ENCODE measurements at places on chromosomes 7 and 10.

DNA sequence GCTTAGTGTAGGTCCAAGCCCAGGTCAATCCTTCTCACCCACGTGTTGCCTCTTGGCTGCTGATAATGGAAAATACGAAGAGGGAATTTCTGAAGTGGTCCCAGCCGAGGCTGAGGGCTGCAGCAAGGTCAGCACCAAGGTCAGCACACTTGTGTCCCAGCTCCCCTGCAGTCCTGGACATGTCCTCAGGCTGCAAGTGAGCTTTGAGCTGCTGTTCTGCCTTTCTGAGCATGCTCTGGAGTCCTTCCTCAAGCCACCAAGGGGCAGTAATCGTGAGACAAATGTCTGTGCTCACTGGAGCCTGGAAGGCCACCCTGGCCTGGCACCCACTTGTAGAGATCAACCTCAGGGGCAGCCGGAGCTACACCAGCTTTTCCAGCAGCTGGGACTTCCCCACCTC is 28.3 kb downstream of the DRGX start:
- no peak for DNase-seq

DNA sequence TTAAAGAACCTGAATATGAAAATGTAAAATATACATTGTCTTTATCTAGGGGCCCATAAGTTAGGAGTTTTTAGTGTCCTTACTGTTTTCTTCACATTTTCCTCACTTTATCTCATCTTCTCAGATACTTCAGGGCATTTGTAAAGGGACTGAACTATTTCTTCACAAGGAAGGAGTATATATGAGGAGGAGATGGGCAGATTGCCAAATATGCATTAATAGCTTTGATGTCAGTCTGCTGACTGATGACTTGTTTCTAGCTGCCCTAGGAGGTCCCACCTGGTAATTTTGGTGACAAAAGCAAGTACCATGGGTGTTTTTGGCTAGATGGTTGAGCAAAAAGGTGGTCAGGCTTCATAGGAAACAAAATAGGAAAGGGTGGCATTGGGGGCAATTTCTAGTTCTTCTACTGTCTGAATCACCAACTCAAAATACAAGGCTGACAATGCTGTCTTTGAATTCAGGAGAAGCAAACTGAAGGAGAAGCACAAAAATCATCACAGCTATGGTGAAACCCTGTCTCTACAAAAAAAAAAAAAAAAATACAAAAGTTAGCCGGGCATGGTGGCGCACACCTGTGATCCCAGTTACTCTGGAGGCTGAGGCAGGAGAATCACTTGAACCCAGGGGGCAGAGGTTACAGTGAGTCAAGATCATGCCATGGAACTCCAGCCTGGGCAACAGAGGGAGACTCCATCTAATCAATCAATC is 10.4 kb upstream of the STRIP2 start:
- no peak for DNase-seq

GRCh38 chr7:40058636-40059035 is 75.8 kb downstream of the MPLKIP start:
- DNase-seq, result no peak

GRCh38 chr7:77391230-77391629 is 24.9 kb downstream of the GSAP start:
- DNase-seq, result no peak

DNA sequence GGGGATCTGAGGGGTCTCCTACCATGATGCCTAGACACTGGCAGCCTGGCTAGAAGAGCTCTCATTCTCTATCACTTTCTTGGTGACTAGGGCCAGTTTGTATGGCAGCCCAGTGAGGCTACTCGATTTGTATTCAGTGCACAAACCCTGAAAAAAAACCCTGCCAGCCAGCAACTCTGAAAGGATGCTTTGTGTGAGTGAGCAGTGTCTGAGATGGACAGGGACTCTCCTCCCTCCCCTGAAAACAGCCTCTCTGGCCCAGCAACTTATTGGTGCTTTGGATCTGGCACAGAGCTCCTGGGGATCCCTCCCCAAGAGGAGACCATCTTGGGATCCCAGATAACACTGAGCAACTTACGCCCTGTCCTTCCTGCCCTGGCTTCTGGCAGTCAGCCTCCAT is 10.8 kb upstream of the LRRC4 start:
- no peak for DNase-seq

DNA sequence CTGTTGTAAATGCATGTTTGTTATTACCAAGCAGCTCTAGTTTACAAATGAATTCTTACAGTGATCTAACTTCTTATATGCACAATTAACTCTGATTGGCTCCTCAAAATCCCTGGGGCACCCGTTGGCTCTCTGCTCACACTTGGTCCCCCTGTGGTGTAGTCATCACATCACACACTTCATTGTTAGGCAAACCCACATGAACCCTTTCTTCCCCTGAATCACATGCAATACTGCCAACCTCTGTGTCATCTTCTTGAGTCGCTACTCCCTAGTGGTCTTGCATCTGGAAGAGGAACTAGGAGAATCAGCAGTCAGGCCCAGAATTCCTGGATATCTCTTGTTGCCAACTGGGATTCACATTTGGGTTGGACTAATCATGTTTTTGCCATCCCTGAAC is 73.1 kb downstream of the CD36 start:
- no peak for DNase-seq

GRCh38 chr10:48694371-48695030 is 9.8 kb downstream of the WDFY4 start:
- no peak for DNase-seq

DNA sequence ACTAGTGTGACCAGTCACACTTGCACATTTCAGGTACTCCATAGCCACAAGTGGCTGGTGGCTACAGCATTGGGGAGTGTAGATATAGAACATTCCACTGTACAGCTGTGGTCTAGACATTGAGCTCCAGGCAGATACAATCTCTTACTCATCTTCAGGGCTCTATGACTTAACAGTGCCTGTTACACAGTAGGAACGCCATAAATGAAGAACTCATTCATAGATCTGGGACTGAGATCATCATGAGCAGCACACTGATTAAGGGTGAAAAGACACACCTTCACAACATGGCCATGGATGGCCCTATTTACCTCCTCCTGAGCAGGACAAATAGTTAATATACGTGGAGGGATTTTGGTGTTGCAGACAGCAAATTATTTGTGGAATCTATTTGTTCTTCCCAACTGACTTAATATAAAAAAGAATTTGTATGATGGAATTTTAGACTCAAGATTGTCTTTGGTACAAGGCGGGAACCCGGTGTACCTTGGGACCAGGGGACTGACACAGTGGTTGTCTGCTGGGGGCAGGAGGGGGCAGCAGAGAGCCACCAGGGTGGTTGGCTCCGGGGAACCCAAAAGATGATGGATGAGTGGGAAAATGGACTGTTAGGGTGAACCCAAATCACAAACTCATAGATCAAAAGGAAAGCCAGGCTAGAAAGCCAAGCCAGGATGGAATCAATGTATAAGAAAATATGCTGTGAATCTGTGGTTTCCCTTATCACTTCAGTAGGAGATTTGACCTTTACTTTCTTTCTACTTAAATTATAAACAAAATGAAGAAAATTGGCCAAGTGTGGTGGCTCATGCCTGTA is 24.3 kb upstream of the CPA2 start:
- peak; percentile 63 for DNase-seq

GRCh38 chr7:142717453-142717852 is 31.8 kb upstream of the PRSS1 start:
- DNase-seq, result peak; percentile 0

DNA sequence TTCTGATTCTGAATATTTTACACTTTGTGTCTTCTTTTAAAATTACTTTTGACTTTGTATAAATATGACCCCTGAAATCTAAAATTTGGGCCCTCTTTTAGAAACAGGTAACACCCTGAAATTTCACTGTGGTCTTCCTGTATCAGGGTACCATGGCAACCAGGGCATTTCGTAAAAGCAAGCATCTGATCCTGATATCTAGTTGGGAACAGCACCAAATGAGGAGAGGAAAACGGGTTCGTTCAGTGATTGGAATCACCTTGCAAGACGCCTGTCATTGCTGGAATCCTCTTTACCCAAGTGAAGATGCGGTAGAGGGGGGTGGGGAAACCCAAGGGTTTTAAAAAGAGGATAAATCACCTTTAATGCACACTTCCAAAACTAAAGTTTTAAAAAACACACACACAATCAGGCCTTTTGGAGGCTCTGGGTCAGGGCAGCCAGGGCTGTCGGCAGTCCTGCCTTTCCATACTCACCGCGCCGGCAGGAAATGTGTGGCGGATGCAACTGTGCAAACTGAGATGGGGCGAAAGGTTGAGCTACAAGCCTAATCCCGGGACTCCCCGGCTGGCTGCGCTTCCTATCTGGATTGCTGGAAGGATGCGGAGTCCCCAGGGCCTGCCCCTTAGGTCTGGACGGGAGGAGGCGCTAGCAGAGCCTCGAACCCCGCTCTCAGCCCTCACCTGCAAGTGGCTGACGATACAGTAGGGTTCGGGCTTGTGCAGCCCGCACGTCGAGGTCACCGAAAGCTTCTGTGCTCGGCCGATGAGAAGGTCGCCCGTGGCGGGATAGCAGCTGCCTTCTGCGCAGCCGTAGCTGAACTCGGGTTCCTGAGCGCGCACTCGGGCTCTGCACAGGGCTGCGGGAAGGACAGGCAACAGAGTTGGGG is 1.8 kb downstream of the LAMB1 start:
- DNase-seq, result no peak

DNA sequence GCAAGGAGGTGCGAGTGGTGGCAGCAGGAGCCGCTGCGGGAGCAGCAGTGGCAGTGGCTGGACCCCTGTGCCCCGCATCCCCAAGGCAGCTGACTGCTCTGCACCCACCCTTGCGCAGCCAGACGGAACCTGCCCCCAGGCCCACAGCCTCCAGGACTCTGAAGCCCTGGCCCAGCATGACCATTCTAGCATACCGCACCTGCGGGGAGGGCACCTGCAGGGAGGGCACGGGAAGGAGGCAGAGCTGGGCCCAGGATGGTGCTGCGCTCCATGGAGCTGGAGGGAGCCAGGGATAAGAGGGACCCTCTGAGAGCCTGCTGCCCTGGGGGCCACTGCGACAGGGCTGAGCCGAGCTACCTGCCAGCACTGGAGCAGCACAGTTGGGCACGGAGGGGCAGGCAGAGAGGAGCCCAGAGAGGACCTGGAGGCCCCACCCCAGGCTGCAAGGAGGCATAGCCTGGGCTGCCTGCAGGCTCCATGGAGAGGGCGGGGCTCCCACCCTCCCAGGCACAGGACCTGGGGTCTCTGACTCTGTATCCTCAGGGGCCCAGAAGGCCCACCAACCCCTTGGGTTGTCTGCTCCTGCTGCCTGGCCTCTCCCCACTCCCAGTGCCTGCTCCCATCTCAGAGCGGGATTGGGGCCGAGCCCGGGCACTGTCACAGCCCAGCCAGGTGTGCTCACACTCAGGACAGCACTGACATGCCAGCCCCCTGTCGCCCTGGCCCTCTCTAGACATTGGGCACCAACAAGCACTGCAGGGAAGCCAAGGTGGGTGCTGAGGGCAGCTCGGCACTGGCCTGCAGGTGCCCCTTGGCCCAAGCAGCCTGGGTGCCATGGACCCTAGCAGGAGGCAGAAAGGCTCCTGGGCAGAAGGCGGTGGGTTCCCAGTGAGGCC is 87.6 kb downstream of the HTR7 start:
- no peak for DNase-seq

GRCh38 chr10:105026566-105026965 is 385.5 kb downstream of the SORCS3 start:
- no peak for DNase-seq

DNA sequence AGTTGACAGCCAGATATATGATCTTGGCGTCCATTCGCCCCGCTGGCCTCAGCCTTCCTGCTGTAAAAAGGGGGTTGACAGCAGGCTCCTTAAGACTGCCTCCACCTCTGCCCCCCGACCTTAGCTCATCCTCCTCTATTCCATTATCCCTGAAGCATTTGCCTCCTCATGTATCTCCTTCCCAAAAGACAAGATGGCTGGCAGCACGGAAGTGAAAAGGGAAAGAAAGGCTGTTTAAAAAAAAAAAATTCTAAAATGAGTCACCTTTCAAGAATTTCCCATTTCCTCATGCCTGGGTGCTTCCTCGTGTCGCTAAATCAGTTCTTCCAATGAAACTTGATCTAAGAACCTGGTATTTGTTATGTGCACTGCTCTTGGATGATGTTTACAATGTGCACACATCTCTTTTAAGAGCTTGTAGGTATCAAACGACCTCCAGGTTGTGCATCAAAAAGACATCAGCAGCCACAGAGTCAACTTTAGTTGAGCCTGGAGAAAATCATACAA is 1.7 kb downstream of the SCRN1 start:
- DNase-seq, result no peak

GRCh38 chr7:141949911-141950310 is 3.1 kb upstream of the CLEC5A start:
- no peak for DNase-seq

DNA sequence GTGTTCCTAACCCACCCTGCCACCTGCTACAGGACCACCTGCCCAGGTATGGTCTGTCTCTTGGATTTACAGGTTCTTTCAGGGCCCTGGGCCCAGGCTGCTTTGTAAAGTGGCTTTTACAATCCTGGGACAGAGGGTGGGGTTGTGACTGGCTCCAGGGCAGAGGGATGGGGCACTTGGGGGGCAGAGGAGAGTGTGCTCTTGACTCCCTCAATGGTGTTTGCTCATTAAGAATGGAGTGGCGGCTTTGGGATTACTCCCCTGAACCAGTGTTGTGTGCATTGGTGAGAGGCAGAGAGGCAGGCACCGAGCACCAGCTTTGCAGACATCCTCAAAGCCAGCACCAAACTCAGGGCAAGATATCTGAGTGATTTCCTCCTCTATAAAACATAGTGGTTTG is 43.5 kb downstream of the VWA2 start:
- no peak for DNase-seq

DNA sequence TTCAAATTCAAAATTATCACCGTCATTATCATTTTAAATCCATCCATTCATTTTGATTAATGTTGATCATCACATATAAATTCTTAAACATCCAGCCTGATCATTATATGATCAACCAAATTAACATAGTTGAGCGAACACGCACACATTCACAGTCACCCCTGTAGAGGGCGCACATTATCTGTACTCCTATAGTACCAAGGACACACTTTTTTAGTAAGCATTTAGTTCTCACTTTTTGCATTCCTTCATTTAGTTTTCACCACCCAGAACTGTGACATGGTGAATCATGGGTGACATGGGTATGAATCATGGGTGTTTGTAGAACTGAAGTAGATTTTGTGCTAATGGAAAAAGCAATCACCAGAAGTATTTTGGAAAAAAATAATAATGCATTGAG is 26.0 kb upstream of the ZNF735 start:
- no peak for DNase-seq

DNA sequence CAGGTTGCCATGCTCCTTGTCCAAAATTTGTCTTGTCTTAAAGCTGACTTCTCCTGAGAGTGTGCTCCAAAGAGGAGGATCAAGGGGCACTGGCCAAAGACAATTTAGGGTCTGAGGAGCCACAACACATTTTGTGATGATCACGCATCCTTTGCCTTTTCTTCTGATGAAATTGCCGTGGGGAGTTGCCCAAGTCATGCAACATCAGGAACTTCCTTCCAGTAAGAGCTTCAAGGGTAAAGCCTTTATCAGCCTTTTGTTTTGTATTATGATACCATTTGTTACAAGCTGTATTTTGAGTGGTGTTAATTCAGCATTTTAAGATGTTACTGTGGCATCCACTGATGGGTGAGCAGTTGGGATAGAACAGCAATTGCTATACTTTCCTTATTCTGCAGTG is 131.2 kb upstream of the MKI67 start:
- no peak for DNase-seq

Measured in stimulated activated CD4-positive, alpha-beta T cell treated with anti-CD3 and anti-CD28 coated beads, Interleukin-4, amount 100 ng/mL, for 4 hours (primary cell).